CD8-positive, alpha-beta memory T cell (primary cell): ENCODE measurements at places on chromosomes 7 and 10. TPM values are rescaled to one million over a fixed set of nuclear protein-coding genes. Genes with fewer than 3 reads are reported as not detected.

Gene IL2RA
- total RNA-seq = 1,224 TPM

- H3K27me3 ChIP-seq = no peaks in the 10 kb centered on the region
- no peak overlapping the region for H3K27ac ChIP-seq
- H3K36me3 ChIP-seq = no peaks in the 10 kb centered on the region
- no peaks in the 10 kb centered on the region for H3K4me1 ChIP-seq
- no peak overlapping the region for H3K4me3 ChIP-seq
- no peak for DNase-seq
Measured at GRCh38 chr10:81101062-81101461, 563.4 kb downstream of the SH2D4B start.

DNA sequence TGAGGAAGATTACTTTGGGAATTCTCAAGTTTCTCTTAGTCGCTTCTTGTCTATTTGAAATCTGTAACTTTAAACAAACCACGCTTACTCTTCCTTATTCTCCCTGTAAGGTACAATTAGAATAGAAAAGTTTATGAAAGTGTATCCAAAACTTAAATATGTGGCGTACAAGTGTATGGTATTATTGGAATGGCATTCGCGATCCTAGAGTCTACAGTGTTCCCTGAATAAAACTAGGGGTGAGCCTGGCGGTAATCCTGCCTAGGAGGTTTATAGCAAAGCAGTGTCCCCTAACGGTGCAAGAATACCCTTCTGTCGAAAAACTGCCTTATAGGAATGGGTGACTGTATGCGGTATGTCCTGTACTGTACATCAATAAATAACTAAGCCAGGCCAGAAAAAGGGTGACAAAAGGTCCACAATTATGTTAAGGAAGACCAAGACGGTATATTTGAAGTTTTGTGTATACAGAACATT is 1.2 kb downstream of the TASOR2 start:
- no peaks in the 10 kb centered on the region for H3K27me3 ChIP-seq
- H3K27ac ChIP-seq = peak overlapping the region; percentile 87
- H3K36me3 ChIP-seq = no peaks in the 10 kb centered on the region
- no peak for DNase-seq
- H3K4me1 ChIP-seq = peaks cover 38% of the 10 kb centered on the region

GRCh38 chr10:92014620-92015019 is 91.0 kb downstream of the BTAF1 start:
- no peak for DNase-seq
- no peak overlapping the region for H3K27ac ChIP-seq
- H3K36me3 ChIP-seq = peaks cover 36% of the 10 kb centered on the region
- no peaks in the 10 kb centered on the region for H3K27me3 ChIP-seq
- H3K4me3 ChIP-seq = no peak overlapping the region

- H3K36me3 ChIP-seq = peaks cover 24% of the 10 kb centered on the region
- H3K27me3 ChIP-seq = no peaks in the 10 kb centered on the region
Measured at GRCh38 chr10:101625821-101626412, 37.8 kb downstream of the DPCD start.

- H3K27ac ChIP-seq = no peak overlapping the region
- DNase-seq = no peak
- no peaks in the 10 kb centered on the region for H3K27me3 ChIP-seq
Measured at GRCh38 chr7:157825325-157825724, 488.5 kb downstream of the DNAJB6 start.

DNA sequence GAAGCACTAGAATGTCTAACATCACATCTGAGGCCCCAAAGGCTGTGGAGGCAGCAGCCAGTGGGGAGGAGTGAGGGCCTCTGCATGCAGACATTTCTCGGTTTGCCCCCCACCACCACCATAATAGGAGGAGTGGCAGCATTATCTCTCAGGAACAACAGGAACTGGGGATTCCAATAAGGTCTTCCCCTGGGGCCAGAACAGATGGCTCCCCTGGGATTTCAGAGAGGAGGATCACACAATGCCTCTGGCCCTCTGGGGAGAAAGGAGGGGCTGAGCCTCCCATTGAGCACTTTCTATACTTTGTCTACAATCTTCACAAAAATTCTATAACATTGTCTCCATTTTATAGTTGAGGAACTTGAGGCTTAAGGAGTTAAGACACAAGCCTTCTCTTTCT is 61.1 kb downstream of the GRID1 start:
- H3K4me1 ChIP-seq = no peaks in the 10 kb centered on the region
- H3K27ac ChIP-seq = no peak overlapping the region
- H3K36me3 ChIP-seq = no peaks in the 10 kb centered on the region

Gene CAV2
- not detected for total RNA-seq

DNA sequence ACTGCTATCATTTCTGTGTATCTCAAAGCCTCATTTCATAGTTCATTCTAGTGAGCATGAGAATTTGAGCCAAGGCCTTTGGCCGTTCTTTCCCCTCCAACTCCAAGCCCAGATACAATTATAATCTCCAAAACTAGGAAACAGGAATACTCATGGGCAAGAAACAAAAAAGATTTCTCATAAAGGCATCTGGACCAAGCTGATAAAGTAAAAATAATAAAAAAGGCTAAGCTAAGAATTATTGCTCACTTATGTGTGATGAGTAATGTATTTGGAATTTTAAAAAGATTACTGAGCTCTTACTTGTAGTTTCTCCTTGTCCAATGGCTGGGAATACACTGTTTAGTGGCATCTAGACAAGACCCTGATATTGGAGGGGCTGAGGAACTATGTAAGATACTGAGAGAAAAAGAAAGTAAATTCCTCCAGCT is 196.4 kb upstream of the POM121L12 start:
- DNase-seq = no peak
- no peak overlapping the region for H3K4me3 ChIP-seq
- no peak overlapping the region for H3K27ac ChIP-seq
- no peaks in the 10 kb centered on the region for H3K36me3 ChIP-seq
- no peaks in the 10 kb centered on the region for H3K27me3 ChIP-seq

Gene MCMBP
- 137 TPM for total RNA-seq

Gene CCL26
- total RNA-seq = not detected

DNA sequence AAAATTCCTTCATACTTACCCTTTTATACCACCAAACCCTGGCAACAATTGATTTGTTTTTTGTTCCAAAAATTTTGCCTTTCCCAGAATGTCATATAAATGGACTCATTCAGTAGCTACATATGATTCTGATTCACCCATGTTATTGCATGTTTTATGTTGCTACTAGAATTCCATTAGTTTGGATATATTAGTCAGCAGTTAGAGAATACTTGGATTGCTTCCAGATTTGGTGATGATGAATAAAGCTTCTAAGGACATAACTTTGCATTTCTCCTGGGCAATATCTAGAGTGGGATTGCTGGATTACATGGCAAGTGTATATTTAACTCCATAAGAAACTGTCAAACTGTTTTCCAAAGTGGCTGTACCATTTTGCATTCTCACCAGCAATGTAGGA is 806.9 kb downstream of the DNAJB9 start:
- H3K4me3 ChIP-seq = no peak overlapping the region
- H3K27me3 ChIP-seq = no peaks in the 10 kb centered on the region
- no peak overlapping the region for H3K27ac ChIP-seq
- no peaks in the 10 kb centered on the region for H3K36me3 ChIP-seq

DNA sequence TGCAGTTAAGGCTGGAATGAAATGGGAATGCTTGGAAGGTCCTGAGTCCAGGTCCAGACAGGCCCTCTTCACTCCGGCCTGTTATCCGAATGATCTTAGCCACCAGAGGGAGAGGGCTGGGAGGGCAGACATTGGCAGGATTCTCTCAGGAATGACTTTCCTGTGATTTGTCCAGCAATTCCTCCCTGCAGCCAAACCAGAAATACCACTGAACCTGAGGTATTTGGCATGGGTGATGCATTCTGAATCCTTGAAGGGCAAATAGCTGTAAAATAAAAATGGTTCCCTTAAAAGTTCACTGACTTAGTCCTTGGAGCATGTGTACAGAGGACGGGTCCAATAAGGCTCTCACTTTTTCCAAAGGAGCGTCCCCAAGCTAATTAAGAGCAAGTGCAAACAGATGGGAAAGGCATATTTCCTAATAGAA is 77.5 kb upstream of the HABP2 start:
- H3K27ac ChIP-seq = no peak overlapping the region
- H3K27me3 ChIP-seq = no peaks in the 10 kb centered on the region
- H3K4me1 ChIP-seq = no peaks in the 10 kb centered on the region
- DNase-seq = no peak

- no peaks in the 10 kb centered on the region for H3K4me1 ChIP-seq
- no peaks in the 10 kb centered on the region for H3K27me3 ChIP-seq
- H3K27ac ChIP-seq = no peak overlapping the region
Measured at GRCh38 chr10:51063659-51064535, 10.4 kb upstream of the PRKG1 start.

- no peak overlapping the region for H3K4me3 ChIP-seq
- H3K36me3 ChIP-seq = peaks cover 5% of the 10 kb centered on the region
- no peak overlapping the region for H3K27ac ChIP-seq
Measured at GRCh38 chr7:7672545-7673239, 32.1 kb downstream of the UMAD1 start.

Gene NRBF2
- total RNA-seq = 28.3 TPM

DNA sequence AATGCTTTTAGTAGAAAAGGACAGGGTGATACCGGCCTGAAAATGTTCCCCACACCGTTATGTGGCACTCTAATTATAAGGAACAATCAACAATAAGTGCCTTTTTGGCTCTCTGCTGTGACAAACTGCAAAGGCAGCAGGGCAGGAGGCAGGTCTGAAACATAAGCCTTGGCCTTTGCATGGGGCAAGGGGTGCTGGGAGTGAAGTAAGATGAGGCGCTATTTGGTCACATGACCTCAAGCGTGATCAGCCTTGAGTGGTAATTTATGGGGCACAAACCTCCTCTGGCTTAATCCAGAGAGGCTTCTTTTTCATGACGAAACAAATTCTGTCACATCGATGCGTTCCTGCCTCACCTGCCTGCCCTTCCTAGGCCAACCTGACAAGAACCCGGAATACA is 202.7 kb downstream of the TAX1BP1 start:
- H3K27ac ChIP-seq = no peak overlapping the region
- H3K36me3 ChIP-seq = no peaks in the 10 kb centered on the region
- DNase-seq = no peak
- H3K4me1 ChIP-seq = no peaks in the 10 kb centered on the region
- no peak overlapping the region for H3K4me3 ChIP-seq

Gene TMEM273
- total RNA-seq = 58.0 TPM
